ENCODE measurements at places on chromosomes 4 and X.
A peak's percentile ranks its signal among the peaks of the same experiment; 100 is the strongest.

DNA sequence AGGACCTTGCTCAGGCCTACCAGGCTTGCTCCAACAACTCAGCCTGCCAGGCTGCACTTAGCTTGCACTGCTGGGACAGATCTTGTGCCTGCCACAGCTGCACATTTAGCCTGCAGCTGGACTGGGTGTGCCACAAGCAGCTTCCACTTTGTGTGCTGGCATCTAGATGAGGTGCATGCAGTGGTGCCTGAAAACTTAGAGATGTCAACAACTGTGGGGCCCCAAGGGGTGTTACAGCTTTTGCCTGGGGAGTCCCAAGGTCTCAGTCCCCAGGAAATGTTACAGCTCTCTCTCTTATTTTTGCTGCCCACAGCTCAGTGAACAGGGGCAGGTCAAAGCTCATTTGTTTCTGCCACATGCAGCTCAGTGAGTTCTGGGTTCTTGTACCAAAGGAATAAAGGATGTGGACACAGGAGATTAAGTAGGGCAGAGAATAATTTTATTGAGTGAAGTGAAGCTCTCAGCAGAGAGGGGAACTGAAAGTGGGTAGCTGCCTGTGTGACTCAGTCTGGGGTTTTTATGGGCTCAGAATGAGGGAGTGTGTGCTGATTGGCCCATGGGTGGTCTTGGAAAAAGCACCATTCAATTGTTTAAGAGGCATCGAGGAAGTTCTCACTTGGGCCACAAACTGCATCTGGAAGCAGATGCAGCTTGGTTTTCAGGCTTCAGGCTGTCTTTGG lies 828.3 kb downstream of the TECRL start:
- DNase-seq = no peak

- peak; percentile 66 for DNase-seq
These were observed 1.2 kb downstream of the GABRB1 start for GRCh38 chr4:47032405-47033106.

- DNase-seq = no peak
These were observed 176.6 kb upstream of the CENPE start for GRCh38 chr4:103374758-103375157.

DNA sequence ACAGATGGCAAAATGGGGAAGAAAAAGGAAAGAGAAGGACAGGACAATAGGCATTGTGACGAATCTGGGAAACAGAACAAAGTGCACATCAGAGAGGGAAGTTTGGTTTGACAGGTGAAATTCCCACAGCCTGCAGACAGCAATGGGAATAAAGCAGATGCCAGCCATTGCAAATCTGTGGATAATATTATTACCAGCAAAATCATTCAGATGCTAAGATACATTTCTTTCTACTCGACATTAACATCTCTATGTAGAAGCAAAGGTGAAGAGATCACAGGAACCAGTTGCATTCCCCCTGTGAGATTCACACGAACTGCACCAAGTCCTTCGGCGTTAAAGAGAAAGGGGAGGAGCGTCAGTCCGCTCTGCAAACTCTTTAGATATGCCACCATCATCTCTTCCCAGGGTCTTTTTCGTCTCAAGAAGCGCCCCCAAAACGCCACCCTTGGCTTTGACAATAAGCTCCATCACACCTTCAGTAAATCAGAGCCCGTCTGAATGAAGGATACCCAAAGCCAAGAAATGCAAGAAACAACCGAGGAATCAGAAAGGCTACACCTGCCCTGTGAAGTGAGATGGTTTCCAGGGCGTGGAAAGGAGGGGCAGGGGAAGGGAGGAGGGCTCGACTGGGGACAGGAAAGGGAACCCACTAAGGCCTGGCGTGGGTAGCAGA lies 1.9 kb downstream of the NEUROG2 start:
- peak; percentile 10 for DNase-seq

- DNase-seq = no peak
These were observed 38.0 kb downstream of the NUP62CL start for GRCh38 chrX:107168257-107168656.

DNA sequence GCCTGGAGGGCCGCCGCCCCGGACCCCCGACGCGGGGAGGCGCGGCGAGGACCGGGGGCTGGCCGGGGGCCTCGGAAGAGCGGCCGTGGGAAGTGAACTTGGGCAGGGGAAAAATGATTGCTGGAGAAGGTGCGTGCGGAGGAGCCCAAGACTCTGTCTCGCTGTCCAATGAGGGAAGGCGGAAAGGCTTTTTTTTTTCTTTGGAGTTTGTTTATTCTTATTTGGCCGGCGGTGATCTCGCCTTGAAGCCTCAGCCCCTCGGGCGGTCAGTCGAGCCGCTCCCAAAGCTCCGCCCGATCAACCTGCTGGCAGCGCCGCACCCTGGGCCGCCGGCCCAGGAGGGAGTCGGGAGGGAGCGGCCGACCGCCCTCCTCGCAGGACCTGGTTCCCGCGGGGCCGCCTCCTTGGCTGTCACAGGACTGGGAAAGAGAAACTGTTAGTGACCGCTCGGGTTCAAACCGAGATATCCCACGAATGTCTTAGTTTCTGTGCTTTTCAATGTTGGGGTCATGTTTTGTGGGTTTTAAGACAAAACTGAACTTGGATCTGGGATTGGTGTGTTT lies 2.5 kb downstream of the CPEB2 start:
- peak; percentile 60 for DNase-seq

- DNase-seq = peak; percentile 63
These were observed 458 bp downstream of the GRIPAP1 start for GRCh38 chrX:49001521-49002090.

DNA sequence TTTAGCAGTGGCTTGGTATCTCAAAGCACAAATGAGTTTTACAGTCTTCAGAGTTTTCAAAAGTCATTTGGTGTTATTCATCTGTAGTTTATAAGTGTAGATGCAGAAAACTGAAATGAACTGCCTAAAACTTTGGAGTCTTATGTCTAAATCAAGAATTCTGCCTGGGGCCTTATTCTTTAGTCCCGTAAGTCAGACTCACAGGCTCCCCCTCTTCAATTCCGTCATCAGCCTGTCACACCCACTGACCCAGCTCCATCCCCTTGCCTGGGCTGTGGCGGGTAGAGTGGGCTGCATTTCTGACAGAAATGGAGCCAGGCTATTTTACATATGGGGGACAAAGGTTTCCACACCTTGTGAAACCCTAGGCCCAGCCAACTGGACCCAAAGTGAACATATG lies 44.3 kb downstream of the TSPAN5 start:
- DNase-seq = no peak

DNA sequence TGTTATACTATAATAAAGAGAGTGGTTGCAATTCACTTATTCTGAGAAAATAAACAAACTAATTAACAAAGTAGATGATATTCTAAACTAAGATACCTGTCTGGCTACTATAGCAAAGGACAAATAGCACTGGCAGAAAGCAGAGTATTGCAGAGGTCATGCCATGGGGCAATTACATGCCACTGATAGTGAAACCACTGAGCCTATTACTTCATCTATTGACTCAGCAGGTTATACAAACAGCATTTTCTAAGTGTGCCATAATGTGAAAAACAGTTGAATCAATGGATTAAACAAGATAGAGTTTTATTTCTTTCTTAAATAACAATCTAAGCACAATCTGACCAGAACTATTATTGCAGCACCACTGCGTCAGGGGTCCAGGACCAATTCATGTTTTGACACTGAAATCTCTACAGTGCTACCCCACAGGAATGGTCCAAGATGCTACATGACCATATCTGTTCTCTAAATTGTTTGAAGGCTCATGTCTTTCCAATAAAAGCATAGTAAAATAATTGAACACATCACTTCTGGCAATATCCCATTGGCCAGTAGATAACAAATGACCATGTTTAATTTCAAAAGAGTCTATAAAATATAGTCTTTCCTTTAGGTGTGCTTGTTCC lies 389.5 kb upstream of the GRID2 start:
- DNase-seq = no peak

DNA sequence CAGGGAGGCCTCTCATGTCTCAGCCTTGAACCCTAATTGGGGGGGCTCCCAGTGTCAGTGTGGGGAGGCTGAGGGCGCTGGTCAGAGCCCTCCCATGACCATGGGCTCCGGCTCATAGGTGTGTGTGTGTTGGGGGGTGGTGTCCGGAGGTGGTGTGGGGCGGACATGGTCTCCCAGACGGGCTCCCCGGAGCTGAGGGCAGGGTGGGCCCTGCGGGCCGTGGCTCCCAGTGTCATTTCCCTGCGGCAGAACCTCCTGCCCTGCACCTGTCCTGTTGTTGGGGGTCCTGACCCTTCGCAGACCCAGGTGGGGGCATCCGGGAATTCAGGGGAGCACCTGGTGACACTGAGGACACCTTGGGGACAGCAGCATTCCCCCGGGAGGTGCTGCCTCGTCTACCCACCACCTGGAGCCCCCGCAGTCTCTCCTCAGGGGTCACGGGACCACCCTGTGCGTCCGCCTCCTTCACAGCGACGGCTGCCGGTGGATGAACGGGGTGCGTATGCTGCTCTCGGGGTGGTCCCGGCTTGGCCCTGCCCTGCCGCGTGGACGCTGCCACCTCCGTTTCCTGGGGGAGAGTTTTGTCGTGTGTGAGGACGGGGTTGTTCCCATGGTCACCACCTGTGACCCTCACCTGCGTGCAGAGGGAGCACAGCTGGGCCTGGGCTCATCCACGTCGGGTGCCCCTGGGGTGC lies 14.5 kb upstream of the GTPBP6 start:
- no peak for DNase-seq

Data from activated naive CD4-positive, alpha-beta T cell treated with anti-CD3 and anti-CD28 coated beads for 36 hours (primary cell).